ENCODE measurements at places on chromosomes 1 and 21. TPM values are rescaled to one million over a fixed set of nuclear protein-coding genes. Genes with fewer than 3 reads are reported as not detected.

The NUP210L gene
- total RNA-seq = 0.17 TPM

The GPR52 gene
- 0.63 TPM for total RNA-seq

The TRAF5 gene
- 6.5 TPM for total RNA-seq

The RNF2 gene
- total RNA-seq = 42.7 TPM

The LRRC41 gene
- total RNA-seq = 49.2 TPM

Measured in bronchial smooth muscle cell (primary cell).